Stomach (tissue), 19 donors: ENCODE measurements at places on chromosomes 7 and 10. TPM values are rescaled to one million over a fixed set of nuclear protein-coding genes. Genes with fewer than 3 reads are reported as not detected.
A peak's percentile ranks its signal among the peaks of the same experiment; 100 is the strongest.

DNA sequence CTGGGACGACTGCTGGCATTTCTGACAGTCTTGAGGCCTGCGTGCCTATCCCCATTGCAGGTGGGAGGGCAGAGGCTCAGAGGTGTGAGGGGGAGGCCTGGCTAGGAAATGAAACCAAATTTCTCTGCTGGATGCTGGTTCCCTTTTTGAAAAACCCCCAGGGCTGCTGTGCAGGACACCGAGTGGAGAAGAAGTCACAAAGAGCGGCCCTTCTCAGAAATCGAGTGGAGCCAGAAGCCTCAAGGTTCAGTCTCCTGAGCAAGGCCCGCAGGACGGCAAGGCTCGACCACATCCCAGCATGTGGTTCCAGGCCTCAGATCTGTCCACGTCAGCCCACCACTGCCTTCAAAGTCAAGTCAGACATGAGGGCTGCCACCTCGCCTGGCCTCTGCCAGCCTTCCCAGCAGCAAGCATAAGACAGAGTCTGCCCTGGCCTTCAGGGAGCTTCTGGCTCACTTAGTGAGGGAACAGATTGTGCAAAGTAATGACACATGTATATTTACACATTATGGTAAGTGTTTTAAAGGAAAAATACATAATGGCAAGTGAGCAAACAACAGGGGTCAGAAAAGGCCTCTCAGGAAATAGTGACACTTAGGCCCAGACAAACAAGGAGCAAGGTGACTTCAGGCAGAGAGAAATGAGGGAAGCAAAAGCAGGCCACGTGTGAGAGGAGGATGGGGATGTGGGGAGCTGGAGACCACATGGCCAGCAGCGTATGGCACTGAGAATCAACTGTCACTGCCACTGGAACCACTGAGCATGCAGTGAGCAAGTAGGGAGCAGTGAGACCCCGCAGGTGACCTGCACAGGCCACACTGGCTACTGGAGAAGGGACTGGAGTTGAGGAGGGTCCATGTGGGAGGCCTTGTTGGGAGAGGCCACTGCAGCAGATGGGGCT is 86.7 kb downstream of the ARHGAP22 start:
- DNase-seq, result no peak

DNA sequence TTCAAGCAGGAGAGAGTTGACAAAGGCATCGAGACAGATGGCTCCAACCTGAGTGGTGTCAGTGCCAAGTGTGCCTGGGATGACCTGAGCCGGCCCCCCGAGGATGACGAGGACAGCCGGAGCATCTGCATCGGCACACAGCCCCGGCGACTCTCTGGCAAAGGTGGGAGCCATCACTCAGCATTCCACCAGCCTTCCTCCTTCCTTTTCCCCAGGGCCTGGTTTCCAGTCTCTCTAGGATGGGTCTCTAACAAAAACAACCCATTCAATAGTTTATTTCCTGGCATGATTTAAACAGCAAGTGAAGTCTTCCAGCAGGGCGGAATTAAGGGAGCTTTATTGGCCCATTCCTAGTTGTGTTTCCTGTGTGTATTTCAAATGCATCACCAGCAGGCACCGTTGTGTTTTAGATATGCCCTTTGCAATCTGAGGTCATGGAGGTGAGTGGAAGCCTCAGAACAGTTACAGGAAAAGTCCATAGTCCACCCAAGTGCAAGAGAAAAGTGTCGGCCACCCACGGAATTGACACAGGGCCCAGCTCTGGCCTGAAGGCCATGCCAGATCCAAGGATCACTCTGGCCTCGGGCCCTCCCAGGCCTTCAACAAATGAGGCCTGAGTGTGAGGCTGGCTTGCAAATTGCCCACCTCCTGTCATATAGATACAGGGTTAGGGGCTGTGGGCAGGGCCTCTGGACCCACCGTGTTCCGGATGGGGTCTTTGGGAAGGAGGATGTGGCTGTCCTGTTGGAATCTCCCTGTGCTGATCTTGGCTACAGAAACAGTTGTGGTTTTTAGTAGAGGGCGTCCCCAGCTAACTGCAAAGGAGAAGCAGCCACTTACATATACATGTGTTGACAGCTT is 46.9 kb upstream of the TRIM8 start:
- no peak for DNase-seq

DNA sequence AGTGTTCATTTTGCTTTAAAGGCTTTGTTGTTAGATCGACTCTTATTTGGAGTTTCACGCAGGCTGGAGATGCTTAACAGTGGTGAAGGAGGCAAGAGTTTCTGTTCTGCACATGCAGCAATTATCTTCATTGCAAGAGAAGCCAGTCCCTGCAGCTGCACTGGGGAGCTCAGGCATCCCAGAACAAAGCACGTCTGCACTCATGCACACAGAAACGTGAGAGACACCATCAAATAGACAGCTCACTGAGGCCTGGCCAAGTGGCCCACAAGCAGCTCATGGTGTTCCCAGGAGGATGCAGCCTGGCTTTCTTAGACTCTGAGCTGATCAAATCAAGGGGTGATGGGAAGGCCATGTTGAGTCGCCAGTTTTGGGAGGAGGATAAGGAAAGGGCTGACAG is 246.1 kb downstream of the CREB5 start:
- no peak for DNase-seq

C10orf71 gene
- not detected for polyA plus RNA-seq

RPA3 gene
- polyA plus RNA-seq, result 39.1 TPM

- no peak for DNase-seq
These were observed 89.3 kb downstream of the LYZL2 start for GRCh38 chr10:30540276-30540675.

DNA sequence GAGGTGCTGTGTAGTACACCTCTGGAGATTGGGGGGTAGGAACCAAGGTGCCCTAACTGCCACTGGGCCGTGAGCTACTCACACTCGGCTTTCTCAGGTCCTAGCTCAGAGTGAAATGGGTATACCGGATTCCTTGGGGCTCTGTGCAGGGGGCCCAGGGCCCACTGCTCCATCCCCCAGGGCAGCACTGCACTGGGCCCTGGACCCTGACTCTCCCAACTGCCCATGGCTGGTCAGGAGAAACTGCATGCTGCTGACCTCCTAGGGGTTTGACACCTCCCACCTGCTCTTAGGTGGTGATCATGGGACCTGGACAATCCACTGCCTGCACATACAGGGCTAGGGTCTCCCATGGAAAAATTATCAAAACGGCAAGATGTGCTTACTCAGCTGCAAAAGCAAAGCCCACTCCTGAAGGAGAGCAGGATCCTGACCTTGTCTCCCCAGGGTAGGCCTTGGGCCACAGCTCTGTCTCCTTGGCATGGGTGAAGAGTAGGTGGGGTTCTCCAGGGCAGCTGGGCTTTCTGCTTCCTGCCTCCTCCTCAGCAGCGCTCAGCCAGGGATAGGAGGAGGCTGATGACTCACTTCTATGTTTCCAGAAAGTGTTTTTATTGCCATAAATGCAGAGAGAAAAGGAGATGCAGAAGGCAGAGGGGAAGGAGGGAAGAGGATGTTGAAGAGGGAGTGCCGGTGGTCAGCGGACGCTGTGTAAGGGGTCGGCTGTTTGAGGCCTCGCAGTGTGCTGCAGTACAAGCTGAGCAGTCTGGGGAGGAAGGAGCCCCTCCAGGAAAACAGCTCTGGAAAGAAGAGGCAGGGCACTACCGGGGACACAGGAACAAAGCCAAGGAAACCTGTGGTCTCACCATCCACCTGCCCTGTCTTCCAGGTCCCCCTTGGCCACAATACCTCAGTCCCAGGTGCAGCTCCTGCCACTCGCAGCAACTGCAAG is 107.8 kb downstream of the ARHGAP22 start:
- peak; percentile 13 for DNase-seq

GRCh38 chr10:117680601-117681000 is 138.1 kb downstream of the EMX2 start:
- no peak for DNase-seq

- no peak for DNase-seq
These were observed 275.0 kb upstream of the BMPER start for GRCh38 chr7:33630359-33630758.

DENND10 gene
- polyA plus RNA-seq, result 20.2 TPM

GRCh38 chr10:47414752-47415519 is 30.8 kb upstream of the ZNF488 start:
- no peak for DNase-seq

DNA sequence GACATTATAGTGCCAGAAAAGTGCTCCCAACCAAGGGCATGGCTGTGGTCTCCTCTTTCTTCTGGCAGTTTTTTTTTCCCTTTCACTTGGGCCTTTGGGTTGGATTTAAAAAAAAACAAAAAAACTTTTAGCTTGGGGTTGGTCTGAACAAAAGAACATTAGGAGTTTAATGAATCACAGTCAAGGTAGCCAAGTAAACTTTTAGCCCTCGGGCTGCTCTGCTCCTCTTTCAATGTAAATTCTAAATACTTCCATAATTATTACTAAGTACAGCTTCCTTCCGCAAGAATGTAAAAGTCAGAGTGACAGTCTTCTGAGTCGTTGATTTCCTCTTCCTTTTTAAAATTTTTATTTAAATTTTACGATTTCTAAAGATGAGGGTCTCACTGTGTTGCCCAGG is 79.2 kb downstream of the NRF1 start:
- no peak for DNase-seq

DNA sequence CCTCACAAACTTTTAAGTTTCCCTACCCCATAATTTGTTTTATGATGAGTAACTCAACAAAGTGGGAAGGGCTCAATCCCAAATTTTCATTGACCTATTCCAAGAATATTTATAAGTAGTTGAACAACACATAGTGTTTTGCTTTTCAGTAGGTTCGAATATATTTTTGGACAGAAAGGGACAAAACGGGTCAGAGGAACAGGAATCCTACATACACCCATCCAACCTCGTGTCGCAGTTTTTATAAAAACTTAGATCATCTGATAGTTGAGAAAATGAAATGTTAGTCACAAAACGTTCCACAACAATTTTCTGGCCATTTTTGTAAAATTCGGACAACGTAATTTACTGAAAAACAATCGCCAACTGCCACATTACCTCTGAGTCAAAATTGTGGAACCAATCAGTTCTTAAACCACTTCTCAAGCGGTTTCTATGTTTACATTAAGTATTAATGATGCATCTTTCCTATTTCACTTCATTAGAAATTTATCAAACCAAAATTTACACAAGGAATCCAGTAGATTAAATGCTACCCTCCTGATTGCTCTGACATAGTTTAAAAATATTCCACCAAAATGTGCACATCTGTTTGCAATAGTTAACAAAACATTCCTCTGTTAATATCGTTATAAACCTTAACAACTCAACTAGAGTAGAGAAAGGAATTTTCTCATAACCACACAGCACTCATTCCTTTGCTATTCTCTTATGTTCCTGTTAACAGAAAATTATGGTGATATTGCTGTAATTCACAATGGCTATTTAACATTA is 6.3 kb downstream of the WNT16 start:
- no peak for DNase-seq

ZNF503 gene
- 10.5 TPM for polyA plus RNA-seq

- no peak for DNase-seq
These were observed 481 bp upstream of the NPM3 start for GRCh38 chr10:101783736-101784118.

GRCh38 chr10:133465950-133466474 is 12.3 kb downstream of the SCART1 start:
- no peak for DNase-seq

EEPD1 gene
- polyA plus RNA-seq, result 17.4 TPM

- DNase-seq, result no peak
These were observed 77.6 kb downstream of the C10orf90 start for GRCh38 chr10:126592901-126593300.
